ENCODE measurements at places on chromosomes 7 and 10.

GRCh38 chr10:61960396-61961120, 59.1 kb downstream of the ARID5B start:
- DNase-seq = no peak

DNA sequence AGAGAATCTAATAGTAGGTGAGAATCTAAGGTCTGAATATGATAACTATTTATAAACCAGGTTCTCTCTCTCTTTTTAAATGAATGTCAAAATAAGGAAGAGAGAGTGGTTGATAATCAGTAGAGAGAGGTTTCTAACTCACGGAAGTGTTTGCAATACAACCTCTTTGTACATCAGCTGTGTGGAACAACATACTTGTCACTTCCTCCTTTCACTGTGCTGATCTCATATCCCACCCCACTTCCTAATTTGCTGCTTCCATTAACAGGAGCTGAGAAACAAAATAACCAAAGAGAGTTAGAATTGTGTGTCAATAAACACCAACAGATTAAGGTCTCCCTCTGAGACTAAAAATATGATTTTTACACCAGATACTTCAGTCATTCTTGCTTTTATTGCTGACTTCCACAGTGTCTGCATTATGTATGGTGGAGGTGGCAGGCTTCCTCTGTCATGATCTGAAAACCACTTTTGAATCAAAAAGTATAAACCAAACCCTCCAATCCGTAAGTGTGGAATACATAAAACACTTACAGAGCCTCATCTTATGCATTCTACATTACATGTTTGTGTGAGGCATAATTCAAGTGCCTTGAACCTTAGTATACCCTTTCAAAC, 25.0 kb downstream of the CACUL1 start:
- DNase-seq = no peak

GRCh38 chr7:137343281-137343841, at the start of gene PTN:
Gene PTN (minus strand): TSS chr7:137343733. CDS start chr7:137254973, 88,760 bp downstream.
- no peak for DNase-seq

DNA sequence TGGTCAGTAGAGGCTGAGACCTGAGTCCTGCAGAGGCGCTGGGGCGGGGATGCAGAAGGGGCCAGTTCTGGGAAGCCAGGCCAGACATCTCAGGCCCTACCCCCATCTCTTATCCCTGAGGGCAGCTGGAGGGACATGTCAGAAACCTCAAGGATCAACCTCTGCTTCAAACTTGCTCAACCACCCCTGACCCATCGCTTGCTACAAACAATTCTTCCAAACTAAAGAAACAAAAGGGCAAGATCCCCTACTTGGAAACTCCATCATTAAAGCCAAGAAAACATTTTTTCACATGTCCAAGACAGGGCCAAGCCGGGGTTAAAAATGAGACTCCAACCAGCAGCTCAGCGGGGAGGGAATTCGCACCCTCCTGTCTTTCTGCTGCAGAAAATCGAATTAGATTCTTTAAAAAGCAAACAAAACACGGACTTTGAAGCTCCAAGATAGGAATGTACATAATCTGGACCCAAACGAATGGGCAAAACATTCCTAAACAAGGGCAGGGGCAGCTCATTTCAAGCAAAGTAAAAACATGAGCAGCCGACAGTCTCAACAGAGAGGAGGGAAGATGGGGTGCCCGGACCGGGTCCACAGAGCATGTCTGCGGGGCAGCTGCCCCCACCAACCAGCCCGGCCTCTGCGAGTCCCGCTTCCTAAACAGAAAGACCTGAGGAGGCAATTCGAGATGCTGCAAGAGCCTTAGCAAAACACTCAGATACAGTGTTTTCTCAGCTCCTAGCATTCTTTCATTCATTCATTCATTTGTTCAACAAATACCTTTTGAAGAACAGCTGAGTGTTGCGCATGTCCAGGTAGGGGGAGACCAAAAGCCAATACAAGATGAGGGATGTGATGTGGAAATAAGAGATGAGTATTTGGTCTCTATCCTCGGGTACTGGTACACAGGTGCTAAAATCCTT, 44.8 kb downstream of the CHST15 start:
- no peak for DNase-seq

- DNase-seq = no peak
These were observed 12.4 kb upstream of the HPS1 start for GRCh38 chr10:98458809-98459784.

DNA sequence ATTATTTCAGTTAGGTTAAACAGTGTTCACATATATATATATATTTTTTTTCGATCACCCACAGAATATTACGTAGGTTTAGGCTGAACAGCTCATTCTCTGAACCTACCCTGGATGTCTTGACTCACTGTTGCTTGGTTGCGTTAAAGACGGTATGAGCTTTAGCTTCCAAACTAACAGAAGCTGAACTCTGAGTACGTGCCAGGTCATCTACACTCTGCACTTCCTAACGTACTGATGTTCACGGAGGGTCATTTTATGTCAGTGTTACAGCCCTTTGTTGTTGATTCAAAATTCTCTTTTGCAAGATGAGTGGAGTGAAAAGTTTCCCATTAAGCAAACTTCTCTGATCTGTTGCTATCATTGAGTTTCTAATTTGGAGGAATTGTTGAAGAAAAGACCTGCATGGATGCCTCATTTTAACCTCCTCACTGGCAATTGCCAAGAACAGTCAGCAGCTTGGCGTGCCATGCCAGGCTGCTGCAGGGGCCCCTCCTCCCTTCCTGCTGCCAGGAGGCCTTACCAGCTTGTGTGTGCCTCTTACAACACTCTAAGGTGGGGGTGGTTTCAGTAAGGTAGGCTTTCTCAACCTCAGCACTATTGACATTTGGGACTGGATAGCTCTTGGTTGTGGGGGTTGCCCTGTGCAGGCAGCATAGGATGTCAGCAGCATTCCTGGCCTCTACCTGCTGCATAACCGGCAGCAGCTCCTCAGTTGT, 44.3 kb downstream of the INSYN2A start:
- DNase-seq = no peak

- no peak for DNase-seq
These were observed 81.6 kb upstream of the ICA1 start for GRCh38 chr7:8343556-8343955.

DNA sequence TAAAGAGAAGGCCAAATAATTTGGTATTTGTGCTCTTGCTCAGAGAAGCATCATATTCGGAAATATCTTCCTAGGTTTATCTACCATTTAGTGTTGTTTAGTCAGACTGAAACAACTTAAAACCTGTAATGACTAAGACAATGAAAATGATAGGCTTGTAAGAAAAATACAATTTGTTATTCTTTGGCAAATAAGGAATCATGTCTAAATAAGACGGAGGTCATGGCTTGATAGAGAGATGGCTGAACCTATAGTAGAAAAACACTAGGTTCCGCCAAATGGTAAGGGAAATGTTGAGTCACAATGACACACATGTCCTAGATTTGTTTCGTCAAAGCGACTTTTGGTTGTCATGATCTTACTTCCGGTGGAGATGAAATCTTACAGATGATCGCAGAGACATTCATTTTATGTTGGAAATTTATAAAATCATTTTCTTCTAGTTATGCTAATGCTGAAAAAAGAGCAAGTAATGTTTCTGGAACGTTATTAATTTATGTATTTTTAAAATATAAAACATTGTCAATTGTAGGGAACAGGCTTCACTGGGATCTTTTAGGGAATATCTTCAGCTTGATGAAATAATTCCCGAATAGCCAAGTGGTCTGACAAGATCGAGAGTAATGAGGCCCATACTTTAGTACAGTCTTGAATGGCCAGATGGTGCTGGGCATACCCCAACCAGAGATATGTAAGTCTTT, 1.0 kb downstream of the SRGN start:
- DNase-seq = no peak

- DNase-seq = peak; percentile 93
These were observed 90.1 kb downstream of the NPSR1 start for GRCh38 chr7:34747867-34748727.

DNA sequence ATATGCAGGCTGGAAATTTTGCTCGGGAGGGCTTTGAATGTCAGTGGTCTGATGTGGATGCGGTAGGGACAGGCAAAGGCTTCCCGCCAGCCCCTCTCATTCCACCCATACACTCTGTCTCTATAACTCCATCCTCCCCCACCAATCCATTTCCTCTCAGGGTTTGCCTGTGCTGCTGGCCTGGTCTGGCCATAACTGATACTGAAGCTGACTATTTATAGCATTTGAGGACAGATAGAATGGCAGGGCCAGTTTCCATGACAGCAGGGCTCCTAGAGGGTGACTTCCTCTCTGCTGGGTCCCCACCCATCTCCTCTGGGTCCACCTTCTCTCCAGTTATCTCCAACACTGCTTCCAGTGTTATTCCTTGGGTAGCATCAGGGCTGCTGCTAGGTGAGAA, 6.6 kb upstream of the PDLIM1 start:
- no peak for DNase-seq

DNA sequence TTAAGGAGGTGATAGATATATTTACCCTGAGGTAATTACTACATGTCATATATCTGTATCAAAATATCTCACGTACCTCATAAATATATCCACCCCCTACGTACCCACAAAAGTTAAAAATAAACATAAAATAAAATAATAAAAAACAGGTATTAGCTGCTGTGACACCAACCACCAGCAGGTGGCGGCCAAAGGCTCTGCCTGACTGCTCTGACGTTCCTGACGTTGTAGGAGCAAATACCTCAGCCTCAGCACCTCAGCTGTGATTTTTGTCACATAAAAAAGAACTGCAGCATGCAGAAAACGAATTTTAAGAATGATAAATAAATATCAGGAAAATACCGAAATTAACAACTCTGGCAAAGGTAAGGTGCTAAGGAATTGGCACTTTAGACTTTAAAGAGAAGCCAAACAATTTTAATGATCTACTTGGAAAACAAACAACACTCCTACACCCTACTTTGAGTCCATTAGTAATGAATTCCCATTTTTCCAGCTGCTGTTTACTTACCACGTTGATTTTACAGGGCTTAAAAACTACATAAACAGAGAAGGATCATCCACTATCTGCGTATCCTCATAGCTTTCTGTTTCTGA, 125.4 kb upstream of the TARP start:
- DNase-seq = peak; percentile 27

- no peak for DNase-seq
These were observed 135.7 kb downstream of the RSU1 start for GRCh38 chr10:16681521-16681920.

DNA sequence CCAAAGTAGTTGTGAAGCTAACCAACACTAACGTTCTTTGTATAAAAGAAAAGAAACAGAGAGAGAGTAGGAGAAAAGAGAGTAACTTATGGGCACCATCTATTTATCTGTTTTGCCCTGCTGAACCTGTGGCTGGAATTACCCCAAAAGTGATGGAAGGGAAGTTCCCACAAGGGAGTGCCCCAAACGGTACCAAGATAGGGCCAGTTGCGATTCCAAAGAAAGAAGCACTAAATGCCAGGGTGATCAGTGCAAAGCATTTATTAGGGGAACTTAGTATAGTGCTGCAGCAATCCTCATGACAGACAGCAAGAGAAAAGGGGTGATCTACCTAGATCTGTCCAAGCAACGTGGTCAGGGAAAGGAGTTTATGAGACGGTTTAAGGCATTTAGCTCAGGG, 190.2 kb downstream of the SORCS3 start:
- DNase-seq = no peak

DNA sequence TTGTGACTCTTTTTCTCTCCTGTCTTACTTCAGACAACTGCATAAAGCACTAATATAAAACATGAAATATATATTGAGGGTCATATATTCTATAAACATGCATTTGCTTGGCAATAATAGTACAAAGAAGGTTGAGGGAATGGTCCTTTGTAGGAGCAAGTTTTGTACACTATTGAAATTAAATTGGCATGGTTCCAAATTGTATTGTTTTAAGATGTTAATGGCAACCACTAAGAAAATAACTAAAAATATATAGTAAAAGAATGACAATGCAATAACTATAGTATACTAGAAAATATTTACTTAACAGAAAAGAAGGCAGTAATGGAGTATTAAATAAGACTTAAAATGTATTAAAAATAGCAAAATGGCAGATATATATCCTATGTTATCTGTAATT, 33.7 kb upstream of the KAT6B start:
- DNase-seq = no peak

DNA sequence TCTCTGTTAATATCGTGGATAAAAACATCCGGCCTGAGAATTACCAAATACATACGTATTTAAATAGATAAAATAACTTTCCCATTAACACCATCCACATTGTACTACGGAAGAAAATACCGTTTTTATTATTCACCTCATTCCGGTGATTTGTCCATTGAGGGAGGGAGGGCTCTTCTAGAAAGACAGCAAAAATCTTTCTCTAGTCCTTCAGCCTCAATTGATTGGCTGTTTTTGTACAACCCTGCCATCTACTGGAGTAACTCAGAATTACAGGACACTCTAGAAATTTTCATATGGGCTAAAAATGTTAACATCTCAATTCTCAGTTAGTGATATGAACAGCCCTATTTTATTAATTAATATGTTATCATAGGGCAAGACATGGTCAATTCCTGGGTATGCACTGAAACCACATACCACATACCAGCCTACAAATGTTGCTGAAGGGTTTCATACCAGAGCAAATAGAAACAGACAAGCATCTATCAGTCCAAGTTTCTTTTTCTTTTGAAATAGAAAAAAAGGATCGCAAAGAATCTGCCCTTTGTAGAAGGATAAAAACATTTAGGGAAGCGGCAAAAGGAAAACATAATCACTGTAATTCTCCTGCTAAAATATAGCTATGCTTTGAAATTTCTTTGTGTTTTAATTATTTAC, 55.8 kb upstream of the CDCA7L start:
- DNase-seq = peak; percentile 35

GRCh38 chr7:18974803-18975202, 142.6 kb downstream of the TWIST1 start:
- DNase-seq = no peak

- no peak for DNase-seq
These were observed 311.2 kb downstream of the RNLS start for GRCh38 chr10:88271761-88272543.

DNA sequence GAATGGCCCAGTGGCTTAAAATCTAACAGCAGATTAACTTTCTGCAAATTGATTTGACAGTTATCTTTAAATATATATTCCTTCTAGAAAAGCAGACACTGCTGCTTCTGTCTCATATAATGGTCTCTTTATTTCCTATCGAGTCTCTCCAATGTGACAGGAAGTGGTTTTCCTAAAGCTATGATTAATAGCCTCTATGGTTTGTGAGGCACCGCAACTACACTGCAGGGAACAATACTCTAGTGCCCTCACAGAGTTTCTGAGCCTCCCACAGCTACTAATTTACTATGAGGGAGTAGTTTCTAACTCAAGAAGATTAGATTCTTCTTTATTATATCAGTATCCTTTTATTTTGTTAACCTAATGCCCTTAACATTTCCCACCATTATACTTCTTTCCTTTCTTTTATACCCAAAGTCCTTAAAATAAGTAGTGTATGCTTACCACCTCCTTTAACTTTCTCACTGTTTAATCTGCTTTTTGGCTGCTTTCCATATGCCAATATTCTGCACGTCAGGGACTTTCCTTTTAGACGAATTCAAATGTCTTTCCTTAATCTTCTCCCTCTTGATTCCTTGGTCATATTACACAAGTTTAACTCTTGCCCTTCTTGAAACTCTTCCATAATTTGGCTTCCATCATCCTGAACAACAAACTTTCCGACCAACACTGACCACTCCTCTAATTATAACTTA, 23.8 kb upstream of the AHR start:
- DNase-seq = no peak

- no peak for DNase-seq
These were observed 124.1 kb downstream of the LMBR1 start for GRCh38 chr7:156768698-156769472.

- no peak for DNase-seq
These were observed 9.6 kb upstream of the TACR2 start for GRCh38 chr10:69426376-69426727.

GRCh38 chr10:108204528-108205305, 1040.2 kb upstream of the SORCS1 start:
- DNase-seq = peak; percentile 8

Data from Panc1 (cell line).